Activated CD4-positive, alpha-beta T cell treated with anti-CD3 and anti-CD28 coated beads for 36 hours (primary cell): ENCODE measurements at places on chromosomes 7 and 10. TPM values are rescaled to one million over a fixed set of nuclear protein-coding genes. Genes with fewer than 3 reads are reported as not detected.

GRCh38 chr10:127048630-127049029 lies 143.4 kb downstream of the DOCK1 start:
- no peak overlapping the region for H3K27ac ChIP-seq
- H3K36me3 ChIP-seq: no peaks in the 10 kb centered on the region
- no peaks in the 10 kb centered on the region for H3K27me3 ChIP-seq
- no peaks in the 10 kb centered on the region for H3K4me1 ChIP-seq

DNA sequence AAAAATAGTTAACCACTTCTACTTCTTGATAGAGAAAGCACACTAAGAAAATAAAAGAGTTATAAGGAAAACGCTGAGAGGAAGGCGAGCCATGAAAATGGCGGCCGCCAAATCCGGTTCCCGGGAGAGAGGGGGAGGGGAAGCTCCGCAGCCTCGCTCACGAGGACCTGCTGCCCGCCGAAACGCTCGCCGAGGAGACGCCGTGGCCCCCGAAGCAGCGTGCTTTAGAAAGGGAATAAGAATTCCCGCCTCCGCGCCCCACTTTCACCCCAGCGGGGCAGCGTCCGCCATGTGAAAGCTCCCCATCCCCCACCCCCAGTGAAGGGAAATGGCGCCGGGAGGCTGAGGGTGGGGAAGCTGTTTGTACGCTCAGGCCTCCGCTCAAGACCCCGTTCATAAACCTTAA lies 505 bp downstream of the HNRNPA2B1 start:
- peak overlapping the region; percentile 100 for H3K27ac ChIP-seq
- peak; percentile 88 for DNase-seq
- H3K27me3 ChIP-seq: no peaks in the 10 kb centered on the region
- peaks cover 36% of the 10 kb centered on the region for H3K4me1 ChIP-seq

DNA sequence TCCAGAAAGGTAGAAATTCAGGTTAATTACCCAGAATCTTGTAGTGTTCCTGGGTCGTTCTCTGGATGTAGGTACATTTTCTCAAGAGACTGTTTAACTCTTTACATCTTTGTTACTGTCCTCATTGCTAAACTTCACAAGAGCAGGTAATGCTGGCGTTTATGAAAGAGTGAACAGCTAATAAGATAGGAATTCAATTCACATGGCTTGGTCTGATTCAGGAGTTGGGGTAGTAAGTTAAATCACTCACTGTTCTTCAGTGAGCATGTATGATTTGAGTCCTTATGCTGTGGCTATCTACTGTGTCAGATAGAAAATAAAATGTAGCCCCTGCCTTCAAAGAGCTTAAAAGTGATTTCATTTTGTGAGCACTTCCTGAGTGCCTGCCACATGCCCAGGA lies 480.0 kb downstream of the LRMDA start:
- peaks cover 5% of the 10 kb centered on the region for H3K27me3 ChIP-seq
- no peaks in the 10 kb centered on the region for H3K4me1 ChIP-seq
- no peak overlapping the region for H3K27ac ChIP-seq
- no peak for DNase-seq

DNA sequence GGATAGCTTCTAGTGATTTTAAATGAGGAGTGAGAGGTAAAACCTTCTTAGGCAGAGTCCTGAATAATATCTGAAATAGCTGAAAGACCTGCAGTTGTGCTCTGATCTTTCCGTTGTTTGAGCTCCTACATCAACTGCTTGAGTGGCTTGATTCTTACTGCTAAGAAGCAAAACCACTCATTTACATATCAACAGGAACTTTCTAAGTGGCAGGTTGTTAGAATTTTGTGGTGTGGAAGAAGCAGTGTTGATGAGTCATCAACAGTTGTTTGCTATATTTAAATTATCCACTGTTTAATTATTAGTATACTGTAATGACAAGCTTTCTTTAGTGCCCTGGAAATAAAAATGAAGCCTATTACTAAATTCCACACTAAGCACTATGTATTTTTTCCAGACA lies 689.5 kb downstream of the DNAJB9 start:
- H3K27ac ChIP-seq: no peak overlapping the region
- DNase-seq: no peak
- no peaks in the 10 kb centered on the region for H3K27me3 ChIP-seq
- H3K4me1 ChIP-seq: no peaks in the 10 kb centered on the region

GRCh38 chr10:77919713-77920108 lies 6.8 kb downstream of the DLG5 start:
- no peaks in the 10 kb centered on the region for H3K36me3 ChIP-seq
- H3K4me1 ChIP-seq: no peaks in the 10 kb centered on the region
- peaks cover 15% of the 10 kb centered on the region for H3K27me3 ChIP-seq
- H3K27ac ChIP-seq: no peak overlapping the region

DNA sequence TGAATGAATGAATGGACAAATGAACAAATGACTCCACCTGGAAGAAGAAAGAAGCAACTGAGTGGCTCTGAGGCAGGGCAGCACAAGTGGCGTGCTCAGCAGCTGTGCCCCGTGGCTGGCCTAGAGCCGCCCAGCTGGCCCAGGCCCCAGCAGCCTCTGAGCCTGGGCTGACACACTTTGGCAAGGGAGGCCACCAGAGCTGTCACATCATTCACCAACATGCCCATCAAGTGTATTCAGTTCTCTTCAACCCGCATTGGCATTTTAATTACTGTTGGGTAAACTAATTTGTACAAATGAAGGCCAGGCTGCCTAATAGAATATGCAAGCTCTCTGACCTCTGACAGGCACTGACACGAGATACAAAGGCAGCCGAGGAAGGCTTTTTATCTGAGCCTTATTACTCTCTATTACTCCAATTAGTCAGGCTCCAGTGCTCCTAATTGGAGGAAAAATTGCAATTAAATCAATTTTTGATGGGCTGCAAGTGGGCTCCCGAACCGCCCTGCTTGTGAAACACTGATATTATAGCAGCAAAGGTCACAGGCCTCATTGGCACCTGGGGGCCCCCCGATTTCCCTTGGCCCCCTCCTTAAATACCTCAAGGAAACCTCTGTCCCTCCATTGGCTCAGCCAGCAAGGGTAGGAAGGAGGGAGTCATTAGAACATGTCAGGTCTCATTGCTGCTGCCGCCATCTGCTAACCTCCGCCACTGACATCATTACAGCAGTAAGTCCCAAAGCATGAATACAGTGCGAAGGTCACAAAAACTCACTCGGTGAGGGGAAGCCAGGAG lies 41.9 kb downstream of the DPCD start:
- H3K27ac ChIP-seq: no peak overlapping the region
- peaks cover under 1% of the 10 kb centered on the region for H3K36me3 ChIP-seq
- H3K4me1 ChIP-seq: peaks cover 5% of the 10 kb centered on the region
- DNase-seq: no peak
- H3K27me3 ChIP-seq: no peaks in the 10 kb centered on the region

- H3K27me3 ChIP-seq: no peaks in the 10 kb centered on the region
- H3K4me1 ChIP-seq: no peaks in the 10 kb centered on the region
- DNase-seq: no peak
- no peaks in the 10 kb centered on the region for H3K36me3 ChIP-seq
- no peak overlapping the region for H3K4me3 ChIP-seq
Observed at GRCh38 chr7:3981281-3981680, 680.2 kb downstream of the SDK1 start.

DNA sequence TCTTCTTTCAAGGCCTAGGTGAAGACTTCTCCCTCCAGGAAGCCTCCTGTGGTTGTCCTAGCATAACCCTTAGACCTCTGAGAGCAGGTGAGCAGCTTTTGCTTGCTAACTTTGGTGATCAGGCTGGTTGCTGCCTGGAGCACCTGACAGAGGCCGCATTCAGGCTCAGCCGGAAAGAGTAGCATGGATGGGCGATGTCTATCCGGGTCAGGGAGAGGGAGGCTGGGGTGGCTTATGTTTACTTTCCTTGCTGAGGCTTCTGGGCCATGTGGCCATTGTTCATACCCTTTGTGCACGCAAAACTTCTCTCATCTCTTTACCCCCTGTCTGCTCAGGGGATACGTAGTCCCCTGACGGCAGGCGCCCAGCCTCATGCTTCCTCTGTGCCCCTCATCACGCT lies 27.4 kb upstream of the PCBD1 start:
- peaks cover 1% of the 10 kb centered on the region for H3K27me3 ChIP-seq
- no peak for DNase-seq
- no peak overlapping the region for H3K4me3 ChIP-seq
- no peak overlapping the region for H3K27ac ChIP-seq
- H3K4me1 ChIP-seq: no peaks in the 10 kb centered on the region
- no peaks in the 10 kb centered on the region for H3K36me3 ChIP-seq

GDF10 gene
- total RNA-seq: 0.30 TPM

OGDHL gene
- total RNA-seq: 0.44 TPM

- peak overlapping the region; percentile 93 for H3K4me3 ChIP-seq
- peak overlapping the region; percentile 93 for H3K27ac ChIP-seq
- H3K36me3 ChIP-seq: peaks cover 8% of the 10 kb centered on the region
- no peaks in the 10 kb centered on the region for H3K27me3 ChIP-seq
Observed at GRCh38 chr10:31321396-31321941, 2.5 kb downstream of the ZEB1 start.

- H3K27ac ChIP-seq: no peak overlapping the region
- H3K27me3 ChIP-seq: peaks cover 27% of the 10 kb centered on the region
Observed at GRCh38 chr7:148395990-148396716, 194.4 kb upstream of the C7orf33 start.

- no peaks in the 10 kb centered on the region for H3K4me1 ChIP-seq
- H3K27ac ChIP-seq: no peak overlapping the region
- no peaks in the 10 kb centered on the region for H3K27me3 ChIP-seq
- no peak for DNase-seq
- H3K36me3 ChIP-seq: no peaks in the 10 kb centered on the region
Observed at GRCh38 chr7:81232084-81232799, 313.4 kb upstream of the SEMA3C start.

PHYH gene
- total RNA-seq: 12.8 TPM

DNA sequence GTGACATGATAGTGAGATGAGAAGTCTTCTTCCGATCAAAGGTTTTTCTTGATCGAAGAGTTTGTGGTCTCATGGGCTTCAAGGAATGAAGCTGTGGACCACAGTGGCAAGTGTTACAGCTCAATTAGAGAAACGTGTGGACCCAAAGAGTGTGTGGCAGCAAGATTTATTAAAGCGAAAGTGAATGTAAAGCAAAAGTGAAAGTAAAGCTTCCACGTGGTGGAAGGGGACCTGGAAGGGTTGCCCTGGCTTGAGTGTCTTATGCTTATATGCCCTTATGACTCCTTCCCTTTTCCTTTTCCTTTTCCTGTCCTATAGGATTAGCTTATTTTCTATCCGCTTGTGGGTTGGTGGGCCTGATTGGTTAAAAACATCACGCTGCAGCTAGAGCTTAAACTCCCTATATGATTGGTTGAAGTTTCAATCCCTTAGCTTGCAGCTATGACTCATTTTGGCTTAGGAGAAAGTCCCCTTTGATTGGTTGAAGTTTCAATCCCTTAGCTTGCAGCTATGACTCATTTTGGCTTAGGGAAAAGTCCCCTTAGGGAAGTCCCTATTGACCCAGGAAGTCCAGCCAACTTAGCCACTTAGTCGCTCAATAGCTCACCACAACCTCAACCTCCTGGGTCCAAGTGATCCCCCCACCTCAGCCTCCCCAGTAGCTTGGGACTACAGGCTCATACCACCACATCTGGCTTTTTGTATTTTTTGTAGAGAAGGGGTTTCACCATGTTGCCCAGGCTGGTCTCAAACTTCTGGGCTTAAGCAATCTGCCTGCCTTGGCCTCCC lies 34.7 kb downstream of the MRPS24 start:
- peaks cover 8% of the 10 kb centered on the region for H3K36me3 ChIP-seq
- peak overlapping the region; percentile 66 for H3K4me3 ChIP-seq
- peaks cover 30% of the 10 kb centered on the region for H3K4me1 ChIP-seq
- H3K27me3 ChIP-seq: no peaks in the 10 kb centered on the region
- DNase-seq: peak; percentile 62
- H3K27ac ChIP-seq: peak overlapping the region; percentile 93
